ENCODE measurements at places on chromosomes 1 and 21.

DNA sequence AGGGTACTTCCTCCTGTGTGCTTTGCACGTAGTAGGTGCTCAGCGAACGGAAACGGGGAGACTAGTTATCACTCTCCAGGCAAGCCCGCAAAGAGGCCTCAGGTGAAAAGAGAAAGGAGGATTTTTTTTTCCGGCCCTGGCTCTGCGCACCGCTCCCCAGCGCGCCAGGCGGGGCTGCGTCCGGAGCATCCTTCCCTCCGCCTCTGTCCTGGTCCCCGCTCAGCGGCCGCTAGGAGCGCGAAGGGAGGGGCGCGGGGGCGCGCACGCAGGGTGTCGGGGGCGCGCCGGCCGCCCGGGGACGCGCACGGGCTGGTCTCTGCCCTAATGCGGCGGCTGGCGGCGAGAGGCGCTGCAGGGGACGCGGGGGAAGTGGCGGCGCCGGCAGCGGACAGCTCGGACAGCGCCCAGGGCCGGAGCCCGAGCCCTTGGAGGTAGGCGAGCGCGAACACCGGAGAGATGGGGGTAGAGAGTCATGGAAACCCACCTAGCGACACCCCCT lies 42.3 kb upstream of the NFASC start:
- DNase-seq: peak; percentile 69

DNA sequence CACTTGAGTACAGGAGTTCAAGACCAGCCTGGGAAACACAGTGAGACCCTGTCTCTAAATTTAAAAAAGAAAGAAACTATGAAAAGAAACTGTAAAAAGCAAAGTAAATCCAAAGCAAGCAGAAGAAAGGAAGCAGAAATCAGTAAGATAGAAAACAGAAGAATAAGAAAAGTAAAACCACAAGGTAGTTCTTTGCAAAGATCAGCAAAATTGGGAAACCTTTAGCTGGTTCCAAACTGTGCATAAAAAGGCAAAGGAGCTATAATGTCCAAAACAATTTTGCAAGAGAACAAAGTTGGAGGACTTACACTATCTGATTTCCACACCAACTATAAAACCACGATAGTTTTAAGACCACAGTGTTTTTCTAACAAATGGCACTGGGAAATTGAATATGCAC lies 218.8 kb downstream of the RPS6KC1 start:
- DNase-seq: no peak

DNA sequence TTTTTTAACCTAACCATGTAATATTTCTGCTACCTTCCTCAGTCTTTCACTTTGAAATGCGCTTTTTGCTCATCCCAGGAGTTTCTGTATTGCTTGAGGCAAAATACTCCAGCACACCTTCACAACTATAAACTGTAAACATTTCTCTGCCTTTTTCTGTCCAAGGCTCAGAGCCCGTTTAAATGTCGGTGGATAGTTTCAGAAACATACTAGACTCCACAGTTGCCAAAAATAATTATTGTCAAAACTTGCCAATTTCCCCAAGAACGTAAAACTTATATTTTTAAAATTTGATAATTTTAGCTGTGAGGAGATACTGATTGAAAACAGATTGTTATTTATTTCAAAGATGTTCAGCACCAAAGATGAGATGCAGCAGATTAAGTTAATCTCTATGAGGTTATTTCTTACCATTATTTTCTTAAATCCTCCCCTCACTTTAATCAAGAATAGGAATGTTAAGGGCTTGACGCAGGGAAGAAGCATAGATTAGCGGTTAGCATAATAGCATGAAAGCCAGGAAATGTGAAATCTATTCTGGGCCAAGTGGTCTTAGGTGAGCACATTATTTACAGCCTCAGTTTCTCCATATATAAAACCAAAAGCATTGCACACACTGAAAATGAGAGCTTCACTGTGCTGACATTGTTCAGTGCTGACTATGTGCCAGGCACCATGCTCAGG lies 91.5 kb upstream of the ESRRG start:
- no peak for DNase-seq

DNA sequence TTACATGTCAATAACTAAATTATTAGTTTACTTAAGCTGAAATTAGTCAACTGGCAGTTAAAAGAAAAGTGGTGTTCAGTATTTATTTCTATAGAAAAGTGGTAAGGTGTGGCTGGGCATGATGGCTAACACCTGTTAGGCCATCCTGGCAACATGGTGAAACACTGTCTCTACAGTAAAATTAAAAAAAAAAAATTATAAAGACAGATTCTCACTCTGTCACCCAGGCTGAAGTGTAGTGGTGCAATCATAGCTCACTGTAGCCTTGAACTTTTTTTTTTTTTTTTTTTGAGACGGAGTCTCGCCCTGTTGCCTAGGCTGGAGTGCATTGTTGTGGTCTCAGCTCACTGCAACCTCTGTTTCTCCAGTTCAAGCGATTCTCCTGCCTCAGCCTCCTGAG lies 32.9 kb downstream of the WNT4 start:
- no peak for DNase-seq

- no peak for DNase-seq
Measured at GRCh38 chr1:110050602-110051261, 16.3 kb downstream of the STRIP1 start.

Measured in left colon (tissue), 2 donors.